ENCODE measurements at places on chromosomes 16 and 17.
A peak's percentile ranks its signal among the peaks of the same experiment; 100 is the strongest.

DNA sequence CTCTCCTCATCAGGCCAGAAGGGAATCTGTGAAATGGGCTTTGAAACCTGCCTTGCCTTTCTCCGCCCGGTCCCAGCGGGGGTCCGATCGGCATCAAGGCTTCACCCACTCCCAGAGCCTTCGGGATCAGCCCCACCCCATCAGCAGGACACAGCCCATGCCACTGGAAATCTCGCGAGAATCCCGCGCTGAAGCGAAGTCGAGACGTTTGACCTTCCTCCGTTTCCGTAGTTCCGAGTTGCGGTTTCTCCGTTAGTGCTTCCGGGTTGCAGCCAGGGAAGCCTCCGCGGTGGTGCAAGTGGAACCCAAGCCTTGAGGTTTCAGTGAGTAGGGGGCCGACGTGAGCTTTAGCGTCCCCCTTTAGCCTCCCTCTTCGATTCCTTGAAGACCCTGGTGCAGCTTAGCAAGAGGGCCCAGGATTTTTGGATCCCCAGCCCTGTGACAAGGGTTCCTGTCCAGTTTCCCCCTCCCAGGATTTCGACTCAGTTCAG, at the start of gene COASY:
Gene COASY (plus strand): TSS at position 252 of the 491 bp plus-strand sequence. CDS start 475 bp downstream, outside the sequence.
- peak; percentile 31 for DNase-seq

DNA sequence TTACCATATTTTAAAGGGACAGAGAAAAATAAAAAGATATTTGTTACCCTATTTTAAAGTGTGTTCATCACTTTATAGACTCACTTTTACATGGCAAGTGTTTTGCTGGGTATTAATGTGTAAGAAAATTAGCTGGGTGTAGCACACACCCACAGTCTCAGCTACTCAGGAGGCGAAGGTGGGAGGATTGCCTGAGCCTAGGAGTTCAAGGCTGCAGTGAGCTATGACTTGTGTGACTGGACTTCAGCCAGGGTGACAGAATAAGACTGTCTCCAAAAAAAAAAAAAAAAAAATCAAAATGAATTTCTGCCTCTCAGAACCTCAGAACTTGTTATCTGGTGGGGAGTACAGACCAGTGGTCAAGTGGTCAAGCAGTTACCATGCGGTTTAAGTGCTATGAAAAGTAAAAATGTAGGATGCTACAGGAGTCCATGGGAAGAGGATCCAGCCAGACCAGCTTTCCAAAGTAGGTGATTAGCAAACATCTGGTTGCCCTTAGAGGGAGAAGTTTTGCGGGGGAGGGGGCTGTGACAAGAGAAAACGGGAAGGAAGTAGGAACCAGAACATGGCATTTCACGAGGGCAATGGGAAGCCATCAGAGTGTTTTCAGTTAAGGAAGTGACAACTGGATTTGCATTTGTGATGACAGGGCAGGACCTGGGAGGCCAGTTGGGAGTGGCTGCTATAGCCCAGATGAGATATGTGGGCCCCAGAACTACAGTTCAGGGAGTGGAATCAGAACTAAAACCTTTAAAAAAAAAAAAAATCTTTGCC, 13.9 kb downstream of the CNEP1R1 start:
- DNase-seq: no peak

- no peak for DNase-seq
These were observed 386.6 kb downstream of the XYLT1 start for GRCh38 chr16:17084130-17084529.

DNA sequence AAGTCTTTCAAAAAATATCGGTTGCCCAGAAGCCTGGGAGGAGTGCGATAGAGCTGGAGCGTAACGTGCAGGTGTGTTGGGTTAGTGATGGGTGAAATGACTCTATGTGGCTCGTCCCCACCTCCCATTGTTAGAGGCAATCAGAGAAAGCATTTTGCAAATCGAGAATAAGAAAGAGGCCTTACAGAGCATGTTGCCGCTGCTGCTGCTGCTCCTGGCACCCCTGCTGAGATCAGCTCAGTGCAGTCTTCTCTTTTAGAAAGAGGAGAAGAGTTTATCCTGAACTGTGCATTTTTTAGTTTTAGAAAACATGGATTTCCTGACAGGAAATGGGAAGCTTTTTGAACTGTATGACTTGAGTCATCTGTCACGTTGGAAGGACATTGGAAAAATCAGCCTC, 774.5 kb upstream of the RBFOX1 start:
- no peak for DNase-seq

DNA sequence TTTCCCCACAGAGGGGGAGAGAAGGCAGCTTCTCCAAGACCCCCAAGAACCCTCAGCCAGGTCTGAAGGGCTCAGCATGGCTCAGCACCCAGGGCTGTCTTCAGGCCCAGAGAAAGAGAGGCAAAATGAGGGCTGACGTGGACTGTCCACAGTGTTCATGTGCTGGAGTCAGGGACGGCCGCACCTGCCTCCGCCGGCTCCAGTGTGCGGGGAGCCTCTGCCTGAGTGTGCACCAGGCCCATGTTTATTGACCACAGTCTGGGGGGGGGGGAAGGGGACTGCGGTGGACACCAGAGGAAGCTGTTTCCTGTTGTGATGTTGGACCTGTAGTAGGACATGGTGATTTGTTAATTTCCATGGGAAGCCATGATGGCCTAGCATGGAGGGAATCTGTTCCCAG, 6.9 kb downstream of the MRM1 start:
- no peak for DNase-seq
